NB4 (cell line): ENCODE measurements at places on chromosomes 2 and 18.

GRCh38 chr2:159124931-159125467 lies 156.6 kb downstream of the TANC1 start:
- peak; percentile 24 for DNase-seq

- DNase-seq: no peak
These were observed 3.2 kb downstream of the SNED1 start for GRCh38 chr2:241001413-241002274.

DNA sequence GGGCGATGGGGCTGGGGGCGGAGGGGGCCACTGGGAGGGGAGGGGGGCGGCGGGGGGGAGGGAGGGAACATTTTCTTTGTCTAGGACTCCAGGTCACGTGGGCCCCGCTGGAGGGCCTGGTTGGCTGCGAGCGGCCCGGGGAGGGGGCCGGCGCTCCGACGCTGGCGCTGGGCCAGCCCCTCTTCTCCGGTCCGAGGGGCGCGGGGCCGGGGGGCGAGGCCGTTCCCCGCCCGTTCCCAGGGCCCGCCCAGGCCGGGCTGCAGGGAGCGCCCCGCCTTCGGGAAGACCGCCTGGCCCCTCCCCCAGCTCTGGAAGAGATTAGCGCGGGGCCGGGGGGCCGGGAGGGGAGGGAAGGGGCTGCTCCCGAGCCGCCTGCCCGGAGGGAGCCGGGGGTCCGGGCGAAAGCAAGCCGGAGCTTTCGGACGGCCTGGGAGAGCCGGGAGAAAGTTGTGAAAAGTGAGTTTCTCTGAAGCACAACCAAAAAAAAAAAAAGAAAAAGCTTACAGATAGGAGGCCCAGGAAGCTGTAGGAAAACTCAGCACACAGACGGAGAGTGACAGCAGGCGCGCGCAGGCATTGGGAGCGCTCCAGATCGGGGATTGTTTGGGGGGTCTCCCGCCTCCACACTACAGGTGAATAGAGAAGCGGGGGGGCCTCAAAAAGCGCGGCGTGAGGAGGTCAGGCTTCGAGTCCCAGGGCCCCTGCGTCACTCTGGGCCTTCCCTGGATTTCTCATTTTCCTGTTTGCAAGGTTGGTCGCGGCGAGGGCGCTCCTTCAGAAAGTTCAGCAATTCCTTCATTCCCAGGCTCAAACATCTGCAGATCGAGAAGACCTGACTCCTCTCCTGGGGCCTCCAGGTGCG lies 84.1 kb upstream of the POMC start:
- DNase-seq: peak; percentile 83

DNA sequence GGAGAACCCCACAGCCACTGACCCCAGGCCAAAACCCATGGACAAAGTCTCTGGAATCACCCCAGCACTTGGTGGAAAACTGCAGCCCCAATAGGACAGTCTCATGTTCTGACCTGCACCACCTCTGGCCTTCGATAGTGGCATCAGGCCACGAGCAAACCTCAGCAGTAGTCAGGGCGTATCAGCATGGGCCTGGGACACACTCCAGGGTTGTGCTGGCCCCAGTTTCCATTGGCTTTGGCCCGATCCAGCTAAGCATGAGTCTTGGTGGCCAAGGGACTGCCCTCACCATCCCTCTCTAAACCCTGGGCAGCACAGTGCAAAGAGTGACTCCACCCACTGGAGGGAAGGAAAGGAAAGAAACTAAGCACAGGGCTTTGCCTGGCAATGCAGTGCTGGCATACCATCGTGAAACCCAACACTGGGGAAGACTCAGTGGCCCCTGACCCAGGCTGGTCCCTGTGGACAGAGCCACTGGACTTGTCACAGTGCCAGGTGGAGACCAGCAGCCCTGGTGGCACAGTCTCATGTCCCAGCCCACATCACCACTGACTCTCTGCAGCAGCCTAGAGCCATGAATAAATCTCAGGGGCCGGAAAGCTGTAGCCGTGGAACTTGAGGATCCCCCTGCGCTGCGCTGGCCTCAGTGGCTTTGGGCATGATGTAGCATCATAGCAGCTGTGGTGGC lies 46.3 kb downstream of the ZNF519 start:
- DNase-seq: no peak

DNA sequence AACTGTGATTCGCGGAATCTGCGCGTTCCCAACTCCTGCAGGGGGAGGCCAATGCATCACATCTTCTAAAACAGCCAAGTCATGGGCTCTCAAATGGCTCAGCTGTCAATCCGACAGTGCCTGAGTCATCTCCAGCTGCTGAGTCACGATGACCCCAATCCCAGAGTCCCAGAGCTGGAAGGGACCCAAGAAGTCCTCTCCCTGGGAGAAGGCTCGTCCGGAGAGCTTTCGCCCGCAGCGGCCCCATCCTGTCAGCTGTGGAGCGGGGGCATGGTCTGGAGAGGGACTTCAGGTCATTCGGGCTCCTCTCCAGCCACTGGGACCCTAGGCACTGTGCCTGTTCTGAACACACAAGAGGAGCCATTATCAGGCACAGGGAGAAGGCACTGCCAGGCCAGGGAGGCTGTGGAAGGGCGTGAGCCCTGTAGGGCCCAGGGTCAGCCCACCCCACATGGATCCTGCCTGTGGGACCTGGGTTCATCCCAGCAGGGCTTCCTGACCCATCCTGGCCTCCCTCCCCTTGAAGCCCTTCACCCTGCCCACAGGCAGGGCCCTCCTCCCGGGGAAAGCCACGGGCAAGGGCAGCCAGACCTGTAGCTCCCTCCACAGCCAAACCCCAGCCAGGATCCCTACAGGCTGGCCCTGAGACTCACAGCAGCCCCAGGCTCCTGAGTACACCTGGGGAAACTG lies 47.6 kb upstream of the GPC1 start:
- DNase-seq: peak; percentile 28

- DNase-seq: no peak
These were observed 29.7 kb downstream of the C2orf42 start for GRCh38 chr2:70161069-70161534.

- DNase-seq: peak; percentile 53
These were observed at the start of gene CABYR for GRCh38 chr18:24138789-24139616. Gene CABYR, plus strand, starts transcription at chr18:24139062. Its CDS starts 4,053 bp downstream, at chr18:24143115.

- DNase-seq: peak; percentile 80
These were observed 48.1 kb downstream of the PKDCC start for GRCh38 chr2:42095923-42096408.

DNA sequence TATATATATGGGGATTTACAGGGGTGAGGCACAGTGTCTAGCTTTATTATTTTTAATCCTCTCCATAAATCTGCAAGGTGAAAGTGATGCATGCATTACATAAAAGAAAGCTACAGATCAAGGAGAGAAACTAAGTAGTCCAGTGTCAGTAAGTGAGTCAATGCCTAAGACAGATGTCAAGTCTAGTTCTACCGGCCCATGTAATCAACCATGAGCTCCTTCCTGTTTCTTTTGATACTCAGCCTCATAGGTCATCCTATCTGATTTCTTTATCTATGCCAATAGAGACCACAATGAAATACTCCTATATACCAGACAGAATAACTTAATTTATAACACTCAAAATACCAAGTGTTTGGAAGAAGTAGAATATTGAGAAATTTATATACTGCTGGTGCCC lies 20.2 kb upstream of the GYPC start:
- DNase-seq: peak; percentile 31

GRCh38 chr2:20365249-20365817 lies 14.7 kb upstream of the PUM2 start:
- no peak for DNase-seq

GRCh38 chr2:86204458-86204857 lies 5.2 kb downstream of the MRPL35 start:
- no peak for DNase-seq

- no peak for DNase-seq
These were observed 293.3 kb downstream of the MTX2 start for GRCh38 chr2:176562359-176563078.
